Amniotic stem cell (primary cell): ENCODE measurements at places on chromosomes 7 and 10.

DNA sequence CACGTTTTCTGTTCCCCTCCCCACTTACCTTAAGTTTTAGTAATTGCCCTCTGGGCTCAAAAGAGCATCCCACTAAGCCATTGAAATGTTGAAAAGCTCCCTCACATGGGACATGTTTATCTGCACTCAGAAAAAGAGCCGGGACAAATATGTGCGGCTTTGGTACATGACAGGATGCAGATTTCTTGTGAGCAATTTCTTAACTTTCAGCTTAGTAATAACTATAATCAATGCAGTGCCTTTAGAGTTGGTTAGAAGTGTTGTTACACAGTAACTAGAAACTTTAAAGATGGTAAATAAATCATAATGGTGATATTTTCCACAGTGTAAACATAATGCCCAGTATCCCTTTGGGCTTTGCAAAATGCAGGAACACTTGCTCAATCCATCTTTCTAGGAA is 89.2 kb downstream of the ZNF365 start:
- no peak for DNase-seq

DNA sequence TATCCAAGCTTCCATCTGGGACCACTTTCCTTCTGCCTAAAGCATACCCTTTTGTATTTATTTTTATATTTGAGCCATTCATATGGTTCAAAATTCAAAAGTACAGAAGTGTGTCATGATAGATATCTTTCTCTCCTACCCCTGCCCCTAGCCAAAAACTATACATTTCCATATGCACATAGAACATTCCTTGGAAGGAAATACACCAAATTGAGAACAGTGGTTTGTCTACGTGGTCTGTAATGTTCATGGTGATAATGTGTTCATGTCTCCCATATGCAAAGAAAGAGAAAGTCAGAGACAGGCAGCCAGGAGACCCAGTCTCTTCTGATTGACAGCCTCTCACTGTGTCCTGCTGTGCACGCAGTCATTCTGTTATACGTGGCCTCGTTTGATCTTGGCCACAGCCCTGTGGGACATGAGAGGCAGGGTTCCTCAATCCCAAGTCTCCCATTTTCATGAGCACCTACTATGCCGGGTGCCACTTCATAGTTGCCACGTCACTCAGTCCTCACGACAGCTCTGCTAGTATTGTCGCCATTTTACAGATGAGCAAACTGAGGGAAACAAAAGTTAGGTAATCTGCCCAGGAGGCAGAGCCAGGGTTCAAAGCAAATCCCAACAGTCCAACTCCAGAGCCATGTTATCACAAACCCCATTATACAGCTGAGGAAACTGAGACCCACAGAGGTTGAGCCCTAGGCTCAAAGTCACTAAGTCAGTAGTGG is 8.0 kb upstream of the CDH23 start:
- no peak for DNase-seq

- no peak for DNase-seq
Observed at GRCh38 chr10:128469515-128469914, 343.3 kb upstream of the MKI67 start.

DNA sequence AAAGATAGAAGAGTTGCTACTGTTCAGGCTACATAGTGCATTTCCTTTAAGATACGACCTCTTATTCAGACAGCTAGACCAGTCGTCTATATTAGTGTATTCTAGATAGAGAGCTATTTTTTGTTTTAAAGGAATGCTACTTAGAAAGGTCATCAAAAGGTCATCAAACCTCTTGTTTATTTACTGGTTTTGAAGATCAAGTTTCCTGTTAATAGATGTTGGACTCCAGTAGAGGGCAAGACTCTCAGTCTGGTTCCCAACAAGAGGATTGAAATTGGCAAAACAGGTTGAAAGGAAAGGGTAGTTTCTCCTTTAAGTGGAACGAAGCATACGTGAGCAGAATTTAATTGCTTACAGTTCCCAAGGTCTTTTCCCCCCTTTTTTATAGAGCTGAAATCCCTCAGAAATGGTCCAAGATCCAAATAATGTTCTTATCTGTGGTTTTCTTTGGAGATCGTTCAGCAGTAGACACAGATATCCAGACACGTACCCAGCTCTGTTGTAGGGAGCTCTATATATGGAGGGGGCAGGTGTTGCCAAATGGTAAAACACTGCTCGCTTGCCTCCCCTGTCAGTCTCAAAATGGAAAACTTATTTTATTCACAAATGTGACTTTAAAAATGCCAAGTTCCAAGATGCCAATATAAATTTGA is 37.2 kb downstream of the BAMBI start:
- no peak for DNase-seq

DNA sequence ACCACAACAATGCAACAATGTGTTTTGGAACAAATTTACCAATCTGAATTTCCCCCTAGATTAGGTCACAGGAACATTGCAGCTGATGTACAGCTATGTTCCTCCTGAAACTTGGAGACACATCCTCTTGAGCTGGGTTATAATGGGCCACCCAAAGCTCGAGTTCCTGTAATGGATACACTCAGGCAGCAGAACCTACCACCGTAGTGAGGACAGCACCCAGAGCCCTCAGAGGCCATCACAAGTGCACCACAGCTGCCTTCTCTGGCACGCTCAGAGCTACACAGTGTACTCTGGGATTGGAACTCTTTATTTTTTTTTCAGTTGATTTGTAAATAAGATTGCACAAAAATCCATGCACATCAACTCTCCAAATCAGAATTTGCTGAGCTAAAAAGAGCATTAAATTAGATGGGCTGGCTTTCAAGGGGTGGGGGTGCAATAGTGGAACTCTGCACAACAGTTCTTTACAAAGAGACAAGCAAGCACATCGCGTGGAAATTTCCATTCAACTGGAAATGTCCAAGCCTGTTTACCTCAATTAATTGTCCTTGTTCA is 56.7 kb downstream of the EGFR start:
- no peak for DNase-seq

- DNase-seq = no peak
Observed at GRCh38 chr10:46515793-46516192, 40.7 kb downstream of the GPRIN2 start.

- DNase-seq = no peak
Observed at GRCh38 chr7:158827411-158828132, 1.7 kb downstream of the ESYT2 start.

DNA sequence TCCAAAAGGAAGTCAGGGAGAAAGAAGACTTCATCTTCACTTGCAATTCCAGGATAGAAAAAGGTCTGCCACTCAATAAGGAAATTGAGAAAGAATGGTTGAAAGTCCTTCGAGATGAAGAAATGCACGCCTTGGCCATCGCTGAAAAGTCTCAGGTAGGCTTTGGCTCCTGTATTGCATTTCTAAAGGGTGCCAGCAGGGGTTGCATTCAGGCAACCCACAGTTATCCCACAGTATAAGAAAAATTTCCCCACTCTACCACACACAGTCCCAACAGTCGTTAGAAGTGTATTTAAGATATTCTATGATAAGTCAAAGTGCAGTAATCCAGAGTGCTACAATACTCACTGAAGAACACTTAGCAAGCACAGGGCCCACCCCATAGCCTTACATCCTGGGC is 93.4 kb upstream of the FGL2 start:
- DNase-seq = no peak

GRCh38 chr7:79512261-79512660 is 58.8 kb upstream of the MAGI2 start:
- DNase-seq = no peak

- DNase-seq = no peak
Observed at GRCh38 chr10:14447094-14447839, 116.5 kb upstream of the FRMD4A start.

- peak; percentile 24 for DNase-seq
Observed at GRCh38 chr7:97064972-97065587, 40.4 kb upstream of the DLX5 start.

- no peak for DNase-seq
Observed at GRCh38 chr10:86188326-86188725, 178.3 kb downstream of the GRID1 start.

DNA sequence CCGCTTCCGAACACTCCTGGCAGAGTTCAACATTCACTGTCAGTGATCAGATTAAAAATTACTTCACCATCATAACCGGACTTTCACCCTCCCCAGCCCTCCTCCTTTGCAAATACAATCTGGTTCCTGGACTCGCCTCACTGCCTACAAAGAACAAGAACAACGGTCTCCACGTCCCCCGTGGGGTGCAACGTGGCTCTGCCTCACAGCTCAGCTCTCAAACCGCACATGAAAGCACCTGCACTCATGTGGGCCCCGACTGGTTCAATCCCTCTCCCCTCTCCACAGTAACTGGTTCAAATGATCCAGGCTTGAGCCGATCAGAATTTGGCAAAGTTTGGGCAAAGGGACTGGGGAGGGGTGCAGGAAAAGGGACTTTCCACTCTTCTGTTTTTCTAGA is 21.0 kb downstream of the ASB13 start:
- no peak for DNase-seq

GRCh38 chr10:124595143-124595883 is 133.7 kb downstream of the LHPP start:
- DNase-seq = no peak

DNA sequence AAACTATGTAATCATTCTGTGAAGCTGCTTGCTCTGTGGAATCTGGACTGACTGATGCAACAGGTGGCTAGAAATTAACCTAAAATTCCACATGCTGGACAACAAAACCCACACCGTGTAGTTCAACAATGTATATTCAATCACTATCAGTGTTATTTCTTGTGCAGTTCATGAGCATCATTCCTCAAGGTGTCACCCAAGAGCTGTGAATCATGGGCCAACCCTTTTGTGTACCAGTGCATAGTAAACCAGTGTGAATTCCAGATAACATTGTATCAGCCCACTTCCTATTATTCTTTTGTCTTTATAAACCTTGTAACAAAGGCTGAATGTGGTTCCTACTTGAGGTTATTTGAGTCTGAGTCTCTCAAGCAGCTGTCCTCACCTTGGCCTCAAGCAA is 905.2 kb upstream of the ZNF722 start:
- DNase-seq = no peak

DNA sequence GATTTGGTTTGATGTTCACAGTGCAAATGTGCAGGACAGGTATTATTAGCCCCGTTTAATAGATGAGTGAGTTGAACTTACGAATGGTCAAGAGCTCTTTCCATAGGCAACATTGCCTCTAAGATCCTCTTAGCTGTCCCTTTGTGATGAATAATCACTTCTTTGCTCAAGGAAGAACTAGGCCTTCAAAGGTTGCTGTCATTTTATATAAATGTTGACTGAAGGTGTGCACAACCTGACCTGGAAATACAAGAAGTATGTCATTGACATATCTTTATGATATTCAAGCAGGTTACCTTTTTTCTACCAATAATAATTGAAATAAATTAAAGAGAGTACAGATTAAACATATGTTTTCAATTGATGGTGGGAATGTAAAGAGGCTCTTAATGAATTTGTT is 48.5 kb upstream of the GLCCI1 start:
- DNase-seq = no peak

- no peak for DNase-seq
Observed at GRCh38 chr7:90320014-90320413, 1.1 kb downstream of the FAM237B start.

DNA sequence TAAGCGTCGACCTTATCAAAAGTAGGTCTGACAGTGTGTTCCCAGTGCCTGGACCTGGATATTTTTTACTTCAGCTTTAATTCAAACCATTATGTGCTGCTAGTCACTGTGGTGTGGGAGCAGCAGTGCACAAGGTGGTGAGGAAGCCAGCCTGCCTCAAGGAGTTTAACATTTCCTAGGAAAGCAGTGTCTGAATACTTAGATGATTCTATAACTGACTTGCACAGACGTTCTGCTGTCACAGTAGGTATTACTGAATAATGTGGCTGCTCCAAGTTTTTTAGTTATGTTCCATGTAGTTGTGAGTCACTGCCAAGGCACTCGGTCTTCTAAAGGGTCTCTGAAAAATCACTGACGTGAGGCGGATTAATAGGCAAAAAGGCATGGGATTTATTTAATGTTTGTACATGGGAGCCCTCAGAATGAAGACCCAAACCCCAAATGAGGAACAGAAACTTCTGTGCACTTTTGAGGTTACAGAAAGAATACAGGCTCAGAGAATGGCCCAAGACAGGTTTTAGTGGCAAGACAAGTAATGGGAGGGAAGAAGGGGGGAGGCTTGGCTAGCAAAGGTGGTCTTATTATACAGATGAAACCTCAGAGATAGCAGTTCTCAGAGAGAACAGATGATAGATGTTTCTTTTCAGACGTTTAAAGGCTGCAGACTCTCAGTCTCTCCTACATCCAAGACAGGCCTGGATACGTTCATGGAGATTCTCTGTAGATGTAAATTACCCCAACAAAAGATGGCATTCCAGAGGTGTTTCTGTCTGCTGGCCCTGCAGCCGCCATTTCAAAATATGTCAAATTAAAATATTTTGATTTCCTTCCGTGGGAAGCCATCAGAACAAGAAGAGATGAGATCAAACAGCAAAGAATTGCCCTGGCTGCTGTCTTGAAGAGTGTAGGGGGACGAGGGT is 209.3 kb downstream of the SDK1 start:
- no peak for DNase-seq

DNA sequence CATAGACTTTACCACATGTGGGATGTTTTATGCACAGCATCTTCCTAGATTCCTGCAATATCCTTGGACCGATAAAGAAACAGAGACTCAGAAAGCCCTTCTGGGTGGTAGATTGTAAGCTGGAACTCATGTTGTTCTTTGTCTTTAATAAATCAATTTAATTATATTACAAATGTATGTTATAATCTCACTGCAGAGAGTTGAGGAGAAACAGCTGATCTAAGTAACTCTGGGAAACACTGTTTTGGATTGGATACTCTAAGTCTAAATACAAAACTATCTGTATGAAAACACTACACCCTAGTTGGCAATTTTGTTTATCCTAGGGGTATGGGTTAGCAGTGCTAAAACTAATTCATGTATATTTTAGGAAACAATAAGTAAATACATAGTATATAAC is 1015.2 kb downstream of the XPNPEP1 start:
- no peak for DNase-seq

- no peak for DNase-seq
Observed at GRCh38 chr10:131014271-131014670, 297.2 kb downstream of the TCERG1L start.

- DNase-seq = no peak
Observed at GRCh38 chr10:118195729-118196128, 146.4 kb downstream of the FAM204A start.

DNA sequence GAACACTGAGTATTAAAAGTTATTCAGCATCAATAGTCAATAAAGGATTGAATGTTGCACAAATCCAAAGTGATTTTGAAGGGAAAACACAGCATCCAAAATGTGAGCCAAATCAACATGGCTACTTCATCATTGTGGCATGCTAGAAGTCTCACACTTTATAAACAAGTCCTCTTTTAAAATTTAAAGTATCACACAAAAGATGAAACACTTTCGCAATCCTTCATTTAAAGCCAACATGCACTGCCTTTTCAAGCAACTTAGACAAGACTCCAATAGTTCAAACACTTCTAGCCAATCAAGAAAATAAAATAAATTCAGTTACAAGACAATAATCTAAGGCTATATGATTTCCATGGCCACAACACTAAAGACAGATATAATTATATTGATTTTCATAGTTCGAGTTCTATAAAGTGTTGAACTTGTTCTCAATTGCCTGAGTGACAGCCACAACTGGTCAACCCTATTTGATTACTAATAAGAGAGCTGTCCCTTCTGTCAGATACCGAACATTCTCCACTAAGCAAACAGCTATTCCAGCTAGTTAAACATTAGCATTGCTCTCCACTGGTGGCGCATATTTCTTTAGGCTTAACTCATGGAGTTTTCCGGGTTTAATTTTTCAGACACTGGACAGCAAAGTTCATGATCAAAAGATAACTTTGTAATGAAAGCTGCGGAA is 8.3 kb downstream of the EBF3 start:
- no peak for DNase-seq

- no peak for DNase-seq
Observed at GRCh38 chr10:77512219-77512578, 125.4 kb downstream of the KCNMA1 start.

- DNase-seq = peak; percentile 81
Observed at GRCh38 chr7:41696323-41696916, 6.5 kb downstream of the INHBA start.
